ENCODE measurements at places on chromosomes 1 and 21.

DNA sequence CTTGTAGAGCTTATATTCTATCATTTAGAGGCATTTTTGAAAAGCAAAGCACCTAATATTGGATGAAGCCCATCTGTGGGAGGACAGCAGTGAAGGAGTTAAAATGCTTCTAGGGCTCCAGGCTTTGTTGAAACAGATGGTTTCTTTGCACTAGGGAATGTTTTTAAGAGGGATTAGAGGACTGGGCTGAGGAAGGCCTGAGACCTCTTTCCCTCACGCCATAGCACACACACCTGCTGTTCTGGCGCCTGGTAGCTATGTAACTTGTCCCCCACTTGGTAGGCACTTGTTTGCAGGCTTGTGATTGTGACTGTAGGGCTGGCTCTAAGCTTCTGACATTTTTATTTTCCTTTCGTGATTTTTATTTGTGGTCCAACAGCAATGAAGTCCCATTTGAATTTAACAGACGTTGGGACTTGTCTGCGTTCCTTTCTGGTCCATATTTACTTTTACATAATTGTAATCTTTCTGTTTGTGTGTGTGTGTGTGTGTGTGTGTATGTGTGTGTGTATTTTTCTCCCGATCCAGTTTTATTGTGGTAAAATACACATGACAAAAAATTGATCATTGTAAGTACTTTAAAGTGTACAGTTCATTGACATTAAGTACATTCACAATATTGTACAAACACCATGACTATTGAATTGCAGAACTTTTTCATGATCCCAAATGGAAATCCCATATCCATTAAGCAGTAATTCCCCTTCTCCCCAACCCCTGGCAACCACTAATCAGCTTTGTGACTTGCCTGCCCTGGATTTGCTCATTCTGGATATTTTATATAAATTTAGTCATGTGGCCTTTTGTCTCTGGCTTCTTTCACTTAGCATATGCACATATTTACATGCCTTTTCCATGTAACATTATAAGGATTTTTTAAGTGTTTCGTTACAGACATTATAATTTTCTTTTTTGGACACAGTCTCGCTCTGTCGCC is 33.5 kb upstream of the MACF1 start:
- DNase-seq: no peak

- DNase-seq: no peak
Measured at GRCh38 chr1:233721004-233721595, 107.2 kb downstream of the KCNK1 start.

DNA sequence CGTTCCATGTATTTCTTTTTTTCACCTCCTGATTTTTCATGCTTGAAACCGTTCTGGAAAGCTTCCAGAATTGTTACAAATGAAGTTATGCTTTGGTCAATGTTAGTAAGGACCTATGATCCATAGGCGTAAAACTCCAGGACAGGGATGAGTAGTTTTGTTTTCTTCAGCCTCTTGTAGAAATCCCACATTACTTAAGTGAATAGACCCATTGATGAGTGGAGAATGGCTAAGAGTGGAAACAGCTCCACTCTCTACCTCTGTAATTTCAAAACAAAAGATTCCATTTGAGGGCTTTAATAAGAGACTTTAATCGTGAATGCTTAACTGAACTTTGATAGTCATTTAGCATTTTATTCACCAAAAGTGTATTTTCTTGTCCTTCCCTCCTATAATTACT is 3.0 kb upstream of the TGFB2 start:
- no peak for DNase-seq

GRCh38 chr1:72918940-72919339 is 636.6 kb upstream of the NEGR1 start:
- no peak for DNase-seq

DNA sequence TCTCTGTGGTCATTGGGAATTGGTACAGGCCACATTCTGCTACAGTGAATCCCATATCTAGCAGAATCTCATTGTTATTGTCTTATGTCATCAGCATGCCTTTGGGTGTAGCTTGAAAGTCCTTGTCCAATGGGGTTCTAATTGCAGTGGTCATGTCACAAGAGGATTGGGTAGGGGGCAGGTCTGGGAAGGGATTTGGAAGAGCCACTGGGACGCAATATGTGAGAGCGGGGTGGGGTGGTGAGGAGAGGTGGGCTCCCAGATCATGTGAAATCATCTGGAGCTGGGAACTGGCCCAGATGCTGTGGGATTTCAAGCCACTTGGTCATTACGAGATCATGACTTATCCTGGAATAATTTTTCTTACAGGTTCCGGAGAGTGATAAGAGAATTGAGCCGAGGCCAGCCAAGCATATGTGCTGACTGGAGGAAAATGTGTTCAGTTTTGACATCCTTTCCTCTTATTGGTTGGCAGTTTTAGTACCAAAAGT is 16.3 kb downstream of the CNIH3 start:
- no peak for DNase-seq

All from Ammon's horn (tissue), 1 donor.